ENCODE measurements at places on chromosomes 12 and 14.

DNA sequence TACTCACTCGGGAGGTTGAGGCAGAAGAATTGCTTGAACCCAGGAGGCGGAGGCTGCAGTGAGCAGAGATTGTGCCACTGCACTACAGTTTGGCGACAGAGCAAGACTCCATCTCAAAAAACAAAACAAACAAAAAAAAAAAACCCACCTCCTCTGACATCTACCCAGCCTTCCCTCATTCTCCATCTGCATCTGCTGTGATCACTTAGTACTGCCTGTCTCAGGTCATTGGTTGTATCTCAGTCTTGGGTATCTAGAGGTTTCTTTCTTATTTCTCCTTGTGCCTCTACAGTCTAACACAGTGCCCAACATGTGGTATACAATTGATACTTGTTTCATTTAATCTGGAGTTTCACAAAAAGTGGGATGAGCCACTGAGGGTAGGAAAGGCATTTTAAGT lies 5.3 kb downstream of the LTBP2 start:
- DNase-seq: no peak

- no peak for DNase-seq
Measured at GRCh38 chr12:15446807-15447206, 124.5 kb downstream of the PTPRO start.

GRCh38 chr14:105034315-105035039 lies 13.6 kb upstream of the CDCA4 start:
- DNase-seq: no peak

DNA sequence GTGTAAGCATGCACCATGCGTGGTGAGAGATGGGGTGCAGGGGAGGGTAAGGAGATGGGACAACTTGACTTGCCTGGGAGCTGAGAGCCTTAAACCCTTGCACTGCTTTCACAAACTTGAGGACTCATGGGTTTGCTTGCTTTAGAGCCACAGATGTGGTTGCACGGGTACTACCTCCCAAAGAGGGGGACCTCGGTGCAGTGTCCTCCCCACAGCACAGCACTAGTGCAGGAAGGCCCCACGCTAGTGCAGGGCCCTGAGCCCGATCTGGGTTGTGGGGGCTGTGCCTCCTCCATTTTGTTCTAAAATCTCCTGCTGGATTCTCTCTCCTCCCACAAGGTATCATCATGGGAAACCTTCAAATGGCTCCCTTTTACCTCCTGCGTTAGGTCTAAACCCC lies 11.2 kb downstream of the KRT72 start:
- DNase-seq: no peak

DNA sequence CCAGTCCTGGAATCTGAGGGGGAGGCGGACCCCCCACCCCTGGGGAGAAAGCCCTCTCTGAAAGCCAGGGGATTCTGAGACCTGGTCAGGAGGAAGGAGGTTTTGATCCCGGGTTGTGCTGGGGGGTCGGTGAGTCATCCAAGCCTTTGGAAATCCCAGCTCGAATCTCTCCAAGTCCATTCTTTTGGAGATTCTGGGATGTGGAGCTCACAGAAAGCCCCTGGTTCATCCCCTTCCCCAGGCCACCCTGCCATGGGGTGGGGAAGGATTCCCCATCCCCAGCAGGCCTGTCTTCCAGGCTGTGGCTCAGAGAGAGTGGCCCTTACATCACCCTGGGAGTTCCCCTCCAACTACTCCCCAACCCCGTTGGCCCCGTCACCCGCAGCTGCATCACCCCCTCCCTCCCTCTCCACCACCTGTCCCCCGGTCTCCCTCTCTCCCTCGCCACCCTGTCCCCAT lies 14.3 kb downstream of the EXOC3L4 start:
- DNase-seq: peak; percentile 67

DNA sequence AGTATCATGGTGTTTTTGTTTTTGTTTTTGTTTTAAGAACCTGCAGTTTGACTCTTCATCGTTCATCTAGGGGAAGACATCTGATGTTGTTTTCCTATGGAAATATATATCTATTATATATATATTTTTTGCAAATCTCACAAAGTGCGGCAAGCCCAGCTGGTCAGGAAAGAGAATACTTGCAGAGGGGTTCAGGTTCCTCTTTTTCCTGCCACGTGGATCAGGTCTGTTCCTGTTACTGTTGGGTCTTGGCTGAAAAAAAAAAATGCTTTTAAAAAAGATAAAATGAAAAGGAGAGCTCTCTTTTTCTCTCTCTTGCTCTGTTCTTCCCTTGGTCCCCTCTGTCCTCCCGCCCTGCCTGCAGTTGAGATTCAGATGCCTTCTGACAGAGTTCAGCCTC lies 179.4 kb upstream of the BCL2L14 start:
- no peak for DNase-seq

GRCh38 chr14:54651649-54652048 lies 84.7 kb downstream of the SAMD4A start:
- no peak for DNase-seq

All from CD4-positive, alpha-beta T cell treated with Interleukin-4 for 1 hour (primary cell).